ENCODE measurements at places on chromosomes 13 and 19.

DNA sequence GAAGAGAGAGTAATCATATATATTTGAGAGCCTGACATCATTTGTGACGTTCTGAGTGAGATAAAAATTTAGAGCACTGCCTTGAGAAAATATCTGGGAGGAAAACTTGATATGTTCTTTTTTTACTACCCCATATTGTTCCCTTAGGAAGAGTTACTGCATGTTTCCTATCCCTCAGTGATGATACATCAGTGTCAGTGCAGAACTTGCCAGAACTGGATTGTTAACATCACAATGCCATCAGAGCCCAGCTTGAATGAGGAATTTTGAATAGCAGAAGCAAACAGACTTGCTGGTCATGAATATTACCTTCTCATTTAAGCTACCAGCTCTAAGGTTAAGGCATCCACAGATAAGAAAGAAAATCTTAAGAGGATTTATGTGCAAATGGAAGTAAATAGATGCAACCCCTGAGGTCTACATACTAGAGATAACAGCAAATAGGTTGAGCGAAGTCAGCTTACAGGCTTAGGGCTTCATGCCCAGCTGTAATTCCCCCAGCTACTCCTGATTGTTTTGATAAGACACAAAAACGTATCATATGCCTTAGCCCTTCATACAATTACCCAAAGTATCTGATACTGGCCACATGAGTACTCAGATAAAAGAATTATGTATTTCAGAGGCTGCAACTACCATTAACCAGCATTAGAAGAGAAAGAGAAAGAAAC lies 313.7 kb upstream of the ATXN8OS start:
- DNase-seq = no peak

GRCh38 chr19:28521614-28522544 lies 691.1 kb downstream of the UQCRFS1 start:
- DNase-seq = no peak

GRCh38 chr13:112457485-112457884 lies 81.3 kb downstream of the SPACA7 start:
- no peak for DNase-seq

- DNase-seq = peak; percentile 50
Measured at GRCh38 chr19:48152551-48152950, 17.6 kb downstream of the LIG1 start.

DNA sequence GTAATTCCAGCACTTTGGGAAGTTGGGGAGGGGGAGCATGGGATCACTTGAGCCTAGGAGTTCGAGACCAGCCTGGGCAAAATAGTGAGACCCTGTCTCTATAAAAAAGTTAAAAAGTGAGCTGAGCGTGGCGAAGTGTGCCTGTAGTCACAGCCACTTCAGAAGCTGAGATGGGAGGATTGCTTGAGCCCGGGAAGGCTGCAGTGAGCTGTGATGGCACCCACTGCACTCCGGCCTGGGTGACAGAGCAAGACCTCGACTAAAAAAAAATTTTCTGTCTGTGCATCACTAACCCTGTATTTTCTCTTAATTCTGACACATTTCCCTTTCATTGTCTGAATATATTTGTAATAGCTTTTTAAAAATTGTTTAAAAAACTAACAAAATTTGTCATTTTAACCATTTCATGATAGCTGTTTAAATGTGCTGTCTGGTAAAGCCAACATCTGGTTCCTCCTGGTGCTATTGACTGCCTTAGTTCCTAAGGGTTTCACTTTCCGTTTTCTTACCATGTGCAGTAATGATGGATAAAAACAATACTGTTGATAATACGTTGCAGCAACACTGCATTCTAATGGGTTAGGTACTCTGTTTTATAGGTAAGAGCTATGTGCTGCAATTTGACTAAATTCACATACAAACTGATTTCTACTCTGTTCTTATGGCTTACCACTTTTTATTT lies 29.7 kb downstream of the LATS2 start:
- no peak for DNase-seq

GRCh38 chr19:49637821-49638738 lies 1.9 kb downstream of the RRAS start:
- DNase-seq = no peak

DNA sequence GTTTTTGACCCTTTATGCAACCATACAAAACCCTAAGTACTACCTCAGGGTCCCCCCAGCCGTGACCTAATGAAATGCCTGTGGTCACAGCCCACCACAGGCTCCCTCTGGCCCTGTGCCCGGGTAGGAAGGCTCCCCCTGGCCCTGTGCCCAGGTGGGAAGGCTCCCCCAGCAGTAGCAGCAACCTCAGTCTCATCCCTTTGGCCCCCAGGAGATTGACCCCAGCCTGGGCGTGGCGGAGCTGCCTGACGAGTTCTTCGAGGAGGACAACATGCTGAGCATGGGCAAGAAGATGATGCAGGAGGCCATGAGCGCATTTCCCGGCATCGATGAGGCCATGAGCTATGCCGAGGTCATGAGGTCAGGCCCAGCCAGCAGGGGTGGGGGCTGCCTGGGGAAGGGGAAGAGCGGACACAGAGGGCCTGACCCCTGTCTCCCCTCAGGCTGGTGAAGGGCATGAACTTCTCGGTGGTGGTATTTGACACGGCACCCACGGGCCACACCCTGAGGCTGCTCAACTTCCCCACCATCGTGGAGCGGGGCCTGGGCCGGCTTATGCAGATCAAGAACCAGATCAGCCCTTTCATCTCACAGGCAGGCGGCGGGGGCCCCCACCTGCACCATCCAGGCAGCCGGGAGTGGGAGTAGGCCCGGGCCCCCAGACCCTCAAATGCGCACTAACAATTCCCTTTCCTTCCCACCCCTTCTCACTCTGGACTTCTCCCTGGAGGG lies 6.3 kb upstream of the BEST2 start:
- DNase-seq = no peak

All from CD4-positive, alpha-beta memory T cell (primary cell).